Large intestine (tissue), 12 donors: ENCODE measurements at places on chromosomes 7 and 10. TPM values are rescaled to one million over a fixed set of nuclear protein-coding genes. Genes with fewer than 3 reads are reported as not detected.

- no peak for DNase-seq
- no peak overlapping the region for H3K4me3 ChIP-seq
- H3K4me1 ChIP-seq, result no peaks in the 10 kb centered on the region
- H3K27me3 ChIP-seq, result no peaks in the 10 kb centered on the region
These were observed 33.7 kb upstream of the PLXDC2 start for GRCh38 chr10:19782430-19783089.

- no peaks in the 10 kb centered on the region for H3K36me3 ChIP-seq
- DNase-seq, result no peak
- no peaks in the 10 kb centered on the region for H3K27me3 ChIP-seq
- H3K4me1 ChIP-seq, result no peaks in the 10 kb centered on the region
These were observed 6.1 kb upstream of the ANKRD2 start for GRCh38 chr10:97566336-97566996.

DNA sequence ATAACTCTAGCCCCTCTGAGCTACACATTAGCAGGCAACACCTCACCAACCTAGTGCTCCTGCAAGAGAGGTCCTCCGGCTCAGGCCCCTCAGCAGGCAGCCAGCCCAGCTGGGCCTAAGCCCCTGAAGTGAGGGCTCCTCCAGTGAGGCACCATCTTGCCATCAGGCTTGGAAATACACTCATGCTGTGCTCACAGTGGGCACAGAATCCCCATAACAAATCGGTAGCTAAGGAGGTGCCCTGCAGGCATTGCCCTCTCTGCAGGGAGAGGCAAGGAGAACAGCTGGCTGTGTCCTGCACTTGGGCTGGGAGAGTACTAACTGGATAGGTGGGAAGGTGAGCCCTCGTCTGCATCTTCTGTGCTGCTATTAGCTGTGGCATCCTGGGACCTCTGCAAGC lies 3.7 kb upstream of the C10orf71 start:
- no peak overlapping the region for H3K4me3 ChIP-seq
- H3K27ac ChIP-seq, result no peak overlapping the region
- H3K4me1 ChIP-seq, result no peaks in the 10 kb centered on the region
- H3K27me3 ChIP-seq, result peaks cover 32% of the 10 kb centered on the region
- no peaks in the 10 kb centered on the region for H3K36me3 ChIP-seq
- DNase-seq, result no peak

The ANXA8 gene
- polyA plus RNA-seq, result 18.2 TPM

The GOT1 gene
- 31.3 TPM for polyA plus RNA-seq

The PCDH15 gene
- polyA plus RNA-seq, result 0.64 TPM

The MARCHF5 gene
- 40.8 TPM for polyA plus RNA-seq

The BLOC1S2 gene
- polyA plus RNA-seq, result 39.9 TPM

The CUZD1 gene
- 0.90 TPM for polyA plus RNA-seq
